H1 (cell line): ENCODE measurements at places on chromosomes 3 and 15.

GRCh38 chr15:62469478-62469873, 304.4 kb upstream of the C2CD4B start:
- no peak for DNase-seq

DNA sequence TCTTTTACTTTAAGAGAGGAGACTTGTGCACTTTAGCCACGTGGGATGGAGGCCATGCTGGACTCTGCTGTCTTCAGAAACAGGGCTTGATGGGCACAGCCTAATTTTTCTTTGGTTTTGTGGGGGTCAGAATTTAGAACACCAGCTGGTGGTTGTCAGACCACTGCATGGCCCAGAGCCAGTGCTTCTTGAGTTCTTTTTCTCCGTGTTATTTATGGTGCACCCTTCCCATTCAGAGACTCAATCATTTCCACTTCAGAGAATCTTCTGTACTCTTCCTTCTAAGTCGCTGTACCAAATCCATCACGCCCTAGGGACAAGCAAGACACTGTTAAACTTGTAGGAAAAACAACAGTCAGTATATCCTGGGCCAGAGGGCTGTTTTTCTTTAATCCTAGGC, 20.1 kb downstream of the PRR23A start:
- no peak for DNase-seq

- DNase-seq: no peak
Observed at GRCh38 chr3:449711-450110, 253.1 kb downstream of the CHL1 start.

DNA sequence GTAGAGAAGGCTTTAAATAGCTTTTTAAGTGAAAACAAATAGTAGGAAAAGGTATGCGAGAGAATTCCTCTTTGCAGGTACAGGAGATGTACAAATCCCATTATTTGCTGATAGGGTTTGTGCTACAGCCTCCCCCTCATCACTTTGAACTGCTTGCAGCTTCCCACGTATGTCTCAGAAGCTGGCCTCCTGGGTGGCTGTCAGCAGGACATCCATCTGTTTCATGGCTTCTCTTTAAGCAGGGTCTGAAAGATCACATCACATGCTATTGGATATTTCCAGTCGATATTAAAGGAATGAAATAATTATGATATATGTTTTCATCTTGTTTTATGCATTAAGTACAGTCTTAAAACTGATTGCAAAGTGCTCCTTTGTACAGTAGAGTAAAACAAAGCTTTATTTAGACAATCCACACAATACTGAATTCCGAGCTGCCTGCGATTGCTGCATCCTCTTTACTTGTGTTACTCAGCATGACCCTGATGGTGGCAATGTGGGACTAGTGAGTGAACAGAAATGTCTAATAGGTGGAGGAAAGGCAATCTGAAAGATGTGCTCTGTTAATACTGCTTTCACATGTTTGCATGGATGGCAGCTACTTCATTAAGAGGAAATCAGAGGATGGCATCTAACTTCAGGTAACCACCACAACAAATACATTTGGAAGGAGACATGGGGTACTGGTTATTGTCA, 930.6 kb upstream of the SEMA6D start:
- DNase-seq: no peak

GRCh38 chr3:135929670-135930069, 35.9 kb upstream of the PPP2R3A start:
- DNase-seq: no peak

- DNase-seq: no peak
Observed at GRCh38 chr3:149990423-149990948, 19.8 kb upstream of the PFN2 start.

DNA sequence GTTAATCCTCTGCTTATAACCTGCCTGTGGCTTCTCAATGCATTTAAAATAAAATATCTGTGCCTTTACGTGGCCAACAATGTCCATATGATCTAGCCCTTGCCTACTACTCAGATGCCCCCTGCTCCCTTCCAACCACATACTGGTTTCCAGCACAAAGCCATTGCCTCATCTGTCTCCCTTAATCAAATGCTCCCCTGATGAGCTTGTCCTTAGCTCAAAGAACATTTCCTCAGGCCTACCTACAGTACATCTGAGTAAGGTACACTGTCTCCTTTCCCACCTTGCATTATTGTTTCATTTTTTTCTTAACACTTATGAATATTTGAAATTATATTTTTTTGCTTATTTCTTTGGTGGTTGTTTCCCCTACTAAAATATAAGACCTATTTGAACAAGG, 5.9 kb upstream of the TSC22D2 start:
- no peak for DNase-seq
